ENCODE measurements at places on chromosomes 3 and 15.

DNA sequence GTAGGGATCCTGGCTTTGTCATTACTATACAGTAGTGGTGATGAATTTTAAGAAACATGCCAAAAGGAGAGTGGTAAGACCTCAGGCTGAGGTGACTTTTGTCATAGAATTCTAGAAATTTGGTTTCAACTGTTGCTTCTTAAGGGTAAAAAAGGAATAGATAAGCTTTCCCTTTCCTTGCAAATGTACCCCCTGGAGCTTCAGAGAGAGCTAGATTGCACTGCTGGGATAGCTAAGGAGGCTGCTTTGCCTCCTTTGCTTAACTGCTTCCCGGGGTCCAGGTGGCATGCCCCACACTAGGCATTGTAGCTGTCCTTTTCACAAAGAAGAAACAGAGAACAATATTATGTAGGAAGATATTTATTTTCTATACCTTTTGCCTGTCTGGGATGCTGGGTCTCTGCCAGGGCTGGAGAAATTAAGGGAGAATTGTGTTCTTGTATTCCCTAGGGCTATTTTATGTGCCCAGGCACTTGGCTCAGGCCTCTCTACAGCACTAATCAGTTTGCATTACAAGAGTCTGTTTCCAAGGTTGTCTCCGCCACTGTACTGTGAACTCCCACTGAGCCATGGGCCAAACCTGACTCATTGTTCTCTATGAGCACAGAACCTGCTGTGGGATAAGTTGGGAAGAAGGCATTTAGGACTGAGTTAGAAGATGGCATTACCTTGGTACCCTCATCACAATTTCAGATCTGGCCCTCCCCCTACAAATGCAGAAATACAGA is 460.0 kb downstream of the PDCD6IP start:
- DNase-seq, result no peak

- no peak for DNase-seq
These were observed 230.6 kb downstream of the THRB start for GRCh38 chr3:24264011-24264410.

GRCh38 chr15:84760219-84760618 is 11.8 kb downstream of the ZNF592 start:
- no peak for DNase-seq

GRCh38 chr3:9102240-9102981 is 139.1 kb upstream of the RAD18 start:
- DNase-seq, result no peak

DNA sequence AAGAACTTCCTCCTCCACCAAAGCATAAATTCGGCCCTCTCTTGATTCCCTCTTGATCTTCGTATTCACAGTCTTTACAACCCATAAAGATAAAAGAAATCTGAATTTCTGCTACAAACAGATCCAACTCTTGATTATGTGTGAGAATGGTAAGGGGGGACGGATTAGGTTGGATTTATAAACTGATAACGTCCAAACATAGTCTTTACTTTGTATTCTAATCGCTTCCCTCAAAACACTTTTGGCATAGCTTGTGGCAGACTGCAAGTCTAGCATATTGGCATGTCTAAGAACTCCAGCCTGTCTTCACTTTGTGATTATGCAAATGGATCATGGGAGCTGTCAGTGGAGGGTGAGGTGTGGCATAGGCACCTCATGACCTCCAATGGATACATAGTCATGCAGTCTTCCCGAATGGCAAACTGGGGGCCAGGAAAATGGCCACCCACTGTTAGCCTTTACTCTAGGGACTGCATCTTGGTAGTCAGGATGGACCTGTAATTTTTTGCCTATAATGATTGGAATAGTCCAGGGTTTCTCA is 24.3 kb upstream of the GPR171 start:
- no peak for DNase-seq

- DNase-seq, result no peak
These were observed 67.3 kb downstream of the P2RY1 start for GRCh38 chr3:152902141-152902669.

DNA sequence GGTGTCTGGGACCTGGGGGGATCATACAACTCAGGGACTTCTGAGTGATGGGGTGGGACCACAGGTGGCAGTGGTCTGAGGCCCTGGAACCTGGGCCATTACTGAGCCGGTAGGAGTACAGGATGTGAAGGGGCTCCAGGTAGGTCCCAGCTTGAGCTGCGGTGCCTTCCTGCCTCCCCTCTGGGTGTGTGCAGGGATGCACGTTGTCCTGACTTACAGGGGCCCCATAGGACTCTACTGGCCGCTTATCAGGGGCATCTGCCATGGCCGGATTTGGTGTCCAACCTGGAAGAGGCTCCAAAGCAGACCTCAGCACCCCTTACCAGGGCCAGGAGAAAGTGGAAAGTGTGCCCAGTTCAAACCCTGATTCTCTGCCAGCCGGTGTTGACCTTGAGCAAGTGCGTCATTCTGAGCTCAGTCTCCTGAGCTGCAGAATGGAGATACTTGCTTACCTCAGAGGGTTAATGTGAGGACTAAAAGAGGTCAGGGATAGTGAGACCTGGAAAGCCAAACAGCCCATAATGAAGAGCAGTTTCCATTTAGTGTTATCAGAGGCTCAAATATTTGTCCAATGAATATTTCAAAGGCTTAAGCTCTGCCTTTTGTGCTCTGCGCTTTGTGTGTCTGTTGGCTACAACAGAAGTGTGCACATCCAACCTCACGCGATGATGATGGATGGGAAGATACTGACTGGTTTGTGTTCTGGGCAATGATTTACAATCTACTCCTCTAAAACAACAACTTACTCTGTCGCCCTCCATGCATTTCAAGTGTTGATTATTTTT is 35.4 kb upstream of the ESYT3 start:
- DNase-seq, result no peak

DNA sequence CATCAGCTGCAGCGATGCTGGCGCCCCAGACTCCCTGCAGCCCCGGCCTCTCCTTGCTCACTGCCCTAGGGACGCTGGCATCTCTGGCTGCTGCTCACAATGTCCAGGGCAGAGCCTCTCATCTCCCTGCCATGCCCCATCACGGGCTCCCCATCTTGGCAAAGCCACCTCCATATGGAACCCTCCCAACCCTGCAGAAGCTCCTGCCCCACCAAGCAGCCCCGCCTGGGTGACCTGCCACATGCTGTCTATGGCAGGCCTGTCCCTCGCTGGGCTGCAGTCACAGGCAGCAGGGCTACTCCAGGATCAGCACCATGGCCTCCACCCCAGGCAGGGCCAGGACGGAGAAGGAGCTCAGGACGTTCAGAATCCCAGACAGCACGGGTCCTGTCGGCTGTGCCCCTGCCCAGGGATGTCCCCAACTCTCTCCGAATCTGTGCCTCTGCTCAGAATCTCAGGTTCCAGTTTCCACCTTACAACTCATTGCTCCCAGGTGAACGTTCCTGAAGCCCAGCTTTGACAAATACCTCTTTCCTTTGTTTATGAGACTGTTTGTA is 58.4 kb downstream of the PLXNA1 start:
- no peak for DNase-seq

DNA sequence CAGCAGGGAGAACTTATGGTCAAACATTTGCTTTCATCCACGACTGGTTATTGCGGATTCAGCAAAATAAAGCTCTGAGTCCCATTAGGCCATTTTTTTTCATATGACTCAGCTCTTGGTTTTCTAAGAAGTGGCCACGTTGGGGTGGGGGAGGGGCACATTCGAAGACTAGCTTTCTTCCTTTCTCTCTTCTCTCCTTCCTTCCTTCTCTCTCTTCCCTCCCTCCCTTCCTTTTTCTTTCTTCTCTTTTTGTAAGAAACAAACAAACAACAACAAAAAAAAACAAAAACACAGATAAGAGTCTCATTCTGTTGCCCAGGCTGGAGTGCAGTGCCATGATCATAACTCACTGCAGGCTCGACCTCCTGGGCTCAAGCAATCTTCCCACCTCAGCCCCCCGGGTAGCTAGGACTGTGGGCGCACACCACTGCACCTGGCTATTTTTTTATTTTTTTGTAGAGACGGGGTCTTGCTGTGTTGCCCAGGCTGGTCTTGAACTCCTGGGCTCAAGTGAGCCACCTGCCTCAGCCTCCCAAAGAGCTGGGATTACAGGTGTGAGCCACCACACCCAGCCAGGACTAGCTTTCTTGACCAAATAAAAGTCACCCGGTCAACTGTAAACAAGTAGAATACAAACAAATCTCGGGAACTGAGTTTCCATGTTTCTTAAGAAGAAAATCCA is 41.6 kb downstream of the ABCC5 start:
- no peak for DNase-seq

GRCh38 chr3:147939839-147940238 is 530.7 kb downstream of the ZIC1 start:
- DNase-seq, result no peak

DNA sequence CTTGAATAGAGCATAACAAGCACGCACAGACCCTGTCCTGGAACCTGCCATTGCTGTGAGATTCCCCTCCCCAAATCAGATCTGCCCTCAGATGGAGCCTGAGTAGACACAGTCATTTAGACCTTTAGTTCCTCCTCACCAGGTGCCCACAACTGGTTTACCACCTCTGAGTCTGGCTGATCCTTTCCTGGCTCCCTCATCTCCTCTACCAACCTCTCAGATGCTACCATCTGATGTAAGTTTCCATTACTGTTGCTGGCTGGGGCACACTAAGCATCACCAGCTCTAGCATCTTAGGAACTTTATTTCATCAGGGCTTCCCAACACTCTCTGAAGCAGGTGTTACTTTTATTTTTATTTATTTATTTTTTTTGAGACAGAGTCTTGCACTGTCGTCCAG is 288.3 kb downstream of the TLE3 start:
- no peak for DNase-seq

GRCh38 chr15:65641768-65642475 is 20.2 kb downstream of the SLC24A1 start:
- DNase-seq, result no peak

DNA sequence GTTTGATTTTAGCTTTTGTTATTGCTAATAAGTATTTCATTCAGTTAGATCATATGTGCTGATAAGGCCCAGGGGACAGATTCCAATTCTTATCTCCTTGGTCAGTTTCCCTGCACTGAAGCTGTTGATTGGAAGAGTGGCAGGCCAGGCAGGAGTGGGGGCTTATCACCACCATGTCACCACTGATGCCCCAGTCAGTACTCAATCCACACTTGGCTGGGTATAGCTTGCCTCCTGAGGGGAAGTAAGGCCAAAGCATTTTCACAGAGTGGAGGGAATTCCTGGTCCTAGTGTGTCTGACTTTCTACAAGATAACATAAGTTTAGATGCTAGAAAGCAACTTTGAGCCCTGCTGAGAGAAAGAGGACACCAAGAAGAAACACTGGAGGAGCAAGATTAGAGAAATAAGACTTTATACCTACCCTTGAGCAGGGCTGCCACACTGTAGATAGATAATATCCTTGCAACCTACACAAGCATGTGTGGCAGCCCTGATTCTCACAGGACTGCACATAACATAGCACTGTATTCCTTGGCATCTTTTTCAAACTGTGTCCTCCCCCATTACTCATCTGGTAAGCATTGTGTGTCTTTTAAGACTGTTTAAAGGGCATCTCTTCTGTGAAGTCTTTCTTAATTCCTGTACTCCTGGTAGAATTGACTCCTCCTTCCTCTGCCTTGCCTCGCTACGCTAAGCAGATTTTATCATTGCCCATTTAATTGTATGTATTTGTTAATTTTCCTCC is 24.3 kb downstream of the OXNAD1 start:
- peak; percentile 40 for DNase-seq

GRCh38 chr15:88652456-88653199 is 13.8 kb downstream of the ISG20 start:
- DNase-seq, result no peak

GRCh38 chr3:153658136-153658535 is 463.1 kb upstream of the ARHGEF26 start:
- no peak for DNase-seq

GRCh38 chr15:71118881-71119632 is 3.8 kb downstream of the THSD4 start:
- DNase-seq, result no peak

DNA sequence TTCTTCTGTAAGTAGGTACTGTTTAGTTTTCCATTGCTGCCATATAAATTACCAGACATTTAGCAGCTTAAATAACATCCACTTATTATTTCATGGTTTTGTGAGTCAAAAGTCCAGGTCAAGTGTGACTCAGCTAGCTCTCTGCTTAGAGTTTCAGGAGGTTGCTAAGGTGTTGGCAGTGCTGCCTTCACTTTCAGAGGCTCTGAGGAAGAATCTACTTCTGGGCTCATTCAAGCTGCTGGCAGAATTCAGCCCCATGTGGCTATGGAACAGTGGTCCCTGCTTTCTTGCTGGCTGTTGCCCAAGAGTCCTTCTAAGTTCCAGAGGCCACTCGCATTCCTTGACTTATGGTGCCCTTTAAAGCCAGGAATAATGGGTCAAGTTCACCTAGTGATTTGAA is 4.5 kb downstream of the CFAP44 start:
- no peak for DNase-seq

- no peak for DNase-seq
These were observed 160.5 kb downstream of the GREM1 start for GRCh38 chr15:32878342-32878741.

DNA sequence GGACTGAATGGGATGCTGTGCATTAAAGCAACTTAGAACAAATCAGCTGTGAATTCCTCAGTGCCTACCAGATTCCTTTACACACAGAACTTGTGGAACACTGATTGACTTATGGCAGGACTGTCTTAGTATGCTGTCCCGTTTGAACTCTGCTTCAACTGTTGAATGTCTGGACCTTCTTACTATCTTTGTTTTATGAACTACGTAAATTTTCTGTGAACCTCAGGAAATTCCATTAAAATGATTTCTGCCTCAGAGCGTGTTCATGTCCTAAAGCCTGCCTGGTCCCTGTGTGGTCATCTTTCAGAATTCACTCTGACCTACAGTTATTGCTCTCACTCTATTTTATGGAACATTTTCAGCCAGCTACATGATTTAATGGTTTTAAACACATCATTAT is 29.4 kb upstream of the FBN1 start:
- no peak for DNase-seq

DNA sequence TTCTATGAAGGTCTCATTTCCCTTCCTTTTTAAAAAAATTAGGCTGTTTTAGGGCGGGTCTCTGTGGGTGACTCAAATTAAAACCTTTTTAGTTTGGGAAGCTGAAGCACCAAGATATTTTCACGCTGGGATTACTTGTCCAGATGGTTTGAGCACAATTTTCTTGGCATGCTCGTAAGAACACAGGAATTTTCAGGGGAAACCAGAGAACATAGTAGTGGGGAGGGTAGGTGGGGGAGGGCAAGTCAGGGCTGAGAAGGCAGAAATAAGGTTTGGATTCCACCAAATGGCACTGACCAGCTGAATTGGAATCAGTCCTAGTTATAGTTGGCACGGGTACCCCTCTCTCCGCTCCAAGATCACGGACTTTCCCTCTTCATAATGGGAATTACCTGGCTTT is 97.3 kb upstream of the LRIG1 start:
- no peak for DNase-seq

- no peak for DNase-seq
These were observed 2.5 kb upstream of the ISLR start for GRCh38 chr15:74170875-74171578.

- no peak for DNase-seq
These were observed 63.1 kb downstream of the STRIT1 start for GRCh38 chr3:155230382-155230781.

- DNase-seq, result no peak
These were observed 47.7 kb downstream of the CMTM6 start for GRCh38 chr3:32454731-32455608.

- no peak for DNase-seq
These were observed 163.0 kb downstream of the TBC1D5 start for GRCh38 chr3:17579289-17580031.

GRCh38 chr3:151091685-151092345 is 6.4 kb downstream of the MED12L start:
- no peak for DNase-seq

Data from CD4-positive, alpha-beta T cell treated with Interleukin-2 at 100 ng/mL for 4 hours (primary cell).